Calu3 (cell line): ENCODE measurements at places on chromosomes 2 and 18. TPM values are rescaled to one million over a fixed set of nuclear protein-coding genes. Genes with fewer than 3 reads are reported as not detected.

DNA sequence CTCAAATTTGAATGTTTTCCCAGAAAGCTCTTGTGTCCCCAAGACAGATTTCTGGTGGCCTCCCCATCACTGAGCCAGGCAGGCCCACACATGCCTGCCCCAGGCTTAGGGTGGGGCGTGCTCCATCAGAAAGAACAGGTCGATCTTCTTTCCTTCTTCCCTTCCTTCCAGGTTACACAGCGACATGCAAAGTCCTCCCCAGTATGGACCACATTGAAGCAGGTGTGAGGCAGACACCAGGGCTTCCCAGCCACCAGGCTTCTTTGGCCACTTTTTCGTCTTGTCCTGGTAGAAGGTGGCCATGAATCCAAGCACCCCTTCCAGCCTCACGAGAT is 41.4 kb upstream of the LAPTM4A start:
- no peaks in the 10 kb centered on the region for H3K36me3 ChIP-seq
- DNase-seq = no peak
- H3K4me1 ChIP-seq = peaks cover 3% of the 10 kb centered on the region
- H3K4me3 ChIP-seq = no peak overlapping the region

- H3K4me1 ChIP-seq = peaks cover 32% of the 10 kb centered on the region
- no peaks in the 10 kb centered on the region for H3K27me3 ChIP-seq
- DNase-seq = no peak
- peaks cover 38% of the 10 kb centered on the region for H3K36me3 ChIP-seq
Measured at GRCh38 chr18:62537946-62538345, 15.1 kb downstream of the ZCCHC2 start.

GRCh38 chr2:202423139-202423538 is 47.0 kb downstream of the BMPR2 start:
- no peak overlapping the region for H3K27ac ChIP-seq
- no peaks in the 10 kb centered on the region for H3K36me3 ChIP-seq
- no peak for DNase-seq
- H3K27me3 ChIP-seq = no peaks in the 10 kb centered on the region
- H3K4me3 ChIP-seq = no peak overlapping the region

DNA sequence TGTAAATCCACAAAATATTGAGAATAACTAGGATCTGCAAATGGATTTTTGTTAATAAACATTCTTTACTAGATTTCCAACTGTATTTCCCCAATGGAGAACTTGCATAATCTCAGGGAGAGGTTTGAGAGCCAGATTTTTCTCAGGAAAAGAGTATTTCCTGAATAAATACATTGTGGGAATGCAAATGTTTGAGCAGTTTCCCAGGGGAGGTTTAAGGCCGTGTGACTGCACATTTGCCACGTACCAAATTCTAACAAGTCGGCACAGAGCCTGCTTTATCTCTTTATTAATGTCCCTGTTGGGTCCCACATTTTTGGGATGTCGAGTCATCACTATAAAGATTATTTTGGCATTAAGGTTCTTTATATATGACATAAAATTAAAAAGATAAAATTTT is 27.0 kb downstream of the TFPI start:
- no peak overlapping the region for H3K4me3 ChIP-seq
- H3K27me3 ChIP-seq = no peaks in the 10 kb centered on the region

- H3K27ac ChIP-seq = no peak overlapping the region
- H3K4me3 ChIP-seq = no peak overlapping the region
- H3K4me1 ChIP-seq = peaks cover 20% of the 10 kb centered on the region
- H3K27me3 ChIP-seq = no peaks in the 10 kb centered on the region
Measured at GRCh38 chr2:30444273-30444672, 2.8 kb upstream of the LCLAT1 start.

DNA sequence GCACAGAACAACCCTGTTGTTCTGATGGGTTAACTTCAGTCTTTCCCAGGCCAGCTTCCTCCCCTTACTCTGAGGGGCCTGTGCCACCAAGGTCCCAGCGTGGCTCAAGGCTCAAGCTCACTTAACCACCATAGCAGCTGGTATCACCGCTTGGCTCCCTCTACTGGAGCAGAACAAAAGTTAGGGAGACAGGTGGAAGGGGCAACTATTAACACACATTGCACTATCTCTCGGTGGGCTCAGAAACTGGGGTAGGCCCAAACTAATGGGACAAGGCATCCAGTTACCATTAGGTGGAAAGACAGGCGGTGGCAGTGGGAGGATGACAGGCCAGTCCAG is 88.7 kb upstream of the ATL2 start:
- no peaks in the 10 kb centered on the region for H3K27me3 ChIP-seq
- peaks cover 6% of the 10 kb centered on the region for H3K36me3 ChIP-seq
- peaks cover 24% of the 10 kb centered on the region for H3K4me1 ChIP-seq
- peak overlapping the region; percentile 12 for H3K27ac ChIP-seq

DNA sequence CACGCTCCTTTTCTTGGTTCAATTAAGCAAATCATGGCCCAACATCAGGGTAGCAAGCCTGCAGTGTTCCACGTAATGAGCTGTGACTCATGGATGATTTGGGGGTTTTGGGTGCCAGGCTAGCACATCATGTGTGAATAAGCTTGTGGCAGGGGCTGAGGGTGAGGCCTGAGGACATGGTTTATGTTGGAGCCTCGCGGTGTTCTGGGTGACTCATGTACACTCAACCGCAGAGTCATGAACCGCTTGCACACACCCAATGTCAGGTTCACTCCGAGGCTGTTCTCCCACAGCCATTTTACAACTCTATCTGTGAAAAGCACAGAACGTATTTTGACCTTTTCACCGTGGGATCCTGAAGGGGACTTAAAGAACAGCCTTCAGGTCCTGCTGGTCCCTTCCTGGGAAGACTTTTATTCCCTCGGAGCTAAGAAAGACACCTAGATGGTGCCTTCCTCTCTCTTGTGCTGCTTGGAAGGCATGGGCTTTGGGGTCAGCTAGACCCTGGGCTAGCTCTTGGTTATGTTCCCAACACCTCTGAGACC is 139.9 kb upstream of the ZEB2 start:
- H3K4me1 ChIP-seq = no peaks in the 10 kb centered on the region
- H3K27me3 ChIP-seq = no peaks in the 10 kb centered on the region
- H3K4me3 ChIP-seq = no peak overlapping the region
- no peak for DNase-seq

GRCh38 chr2:1366546-1367134 is 46.6 kb upstream of the TPO start:
- no peak overlapping the region for H3K27ac ChIP-seq
- H3K27me3 ChIP-seq = no peaks in the 10 kb centered on the region
- no peak for DNase-seq
- no peaks in the 10 kb centered on the region for H3K36me3 ChIP-seq
- no peak overlapping the region for H3K4me3 ChIP-seq
- no peaks in the 10 kb centered on the region for H3K4me1 ChIP-seq

DNA sequence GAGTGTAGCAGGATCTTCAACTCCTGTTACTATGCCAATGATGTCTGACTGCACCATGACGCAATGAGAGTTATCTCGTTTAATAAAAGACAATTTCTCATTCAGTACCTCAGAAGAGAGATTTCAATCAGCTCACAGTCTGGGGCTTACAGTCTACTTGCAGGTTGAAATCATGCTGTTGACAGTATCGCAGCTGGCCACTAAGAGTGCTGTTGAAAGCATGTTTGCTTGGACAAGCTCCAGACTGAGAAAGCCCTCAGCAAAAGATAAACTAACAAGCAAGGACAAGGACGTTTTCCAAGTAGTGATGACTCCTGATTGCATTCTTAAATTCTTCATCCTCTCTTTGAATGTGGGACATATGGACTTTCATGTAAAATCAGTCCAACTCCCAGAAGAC is 145.2 kb upstream of the SYT4 start:
- peaks cover 12% of the 10 kb centered on the region for H3K27me3 ChIP-seq
- no peaks in the 10 kb centered on the region for H3K4me1 ChIP-seq
- no peak for DNase-seq
- no peaks in the 10 kb centered on the region for H3K36me3 ChIP-seq
- no peak overlapping the region for H3K27ac ChIP-seq

DNA sequence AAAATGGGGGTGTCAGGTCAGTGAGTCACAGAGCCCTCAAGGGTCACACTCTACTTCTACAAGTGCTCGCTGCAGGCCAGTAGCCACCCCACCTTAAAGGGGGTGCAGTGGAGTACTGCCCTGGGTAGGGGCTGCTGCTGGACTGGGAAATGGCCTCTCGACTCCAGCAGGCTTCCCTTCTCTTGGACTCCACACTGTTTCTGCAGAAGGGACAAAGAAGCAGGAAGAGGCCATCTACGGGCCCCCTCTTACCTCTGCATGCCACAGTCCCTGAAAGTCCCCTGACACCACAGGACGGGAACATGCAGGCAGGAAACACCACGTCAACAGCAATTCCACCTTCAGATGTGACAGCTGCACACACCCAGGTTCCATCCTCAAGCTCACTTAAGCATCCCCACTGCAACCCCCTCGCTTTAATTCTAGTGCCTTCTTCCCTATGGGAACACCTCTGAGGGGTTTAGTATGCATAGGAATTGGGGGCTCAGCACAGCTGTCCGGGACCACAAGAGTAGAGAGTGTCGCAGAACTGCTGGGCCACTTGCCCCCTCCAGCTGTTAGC is 22.3 kb downstream of the SNED1 start:
- no peak overlapping the region for H3K4me3 ChIP-seq
- no peak overlapping the region for H3K27ac ChIP-seq
- no peaks in the 10 kb centered on the region for H3K4me1 ChIP-seq
- peaks cover 24% of the 10 kb centered on the region for H3K27me3 ChIP-seq
- DNase-seq = no peak

GRCh38 chr2:179107737-179108136 is 57.8 kb upstream of the CCDC141 start:
- H3K27ac ChIP-seq = peak overlapping the region; percentile 37
- H3K36me3 ChIP-seq = peaks cover 50% of the 10 kb centered on the region
- no peaks in the 10 kb centered on the region for H3K27me3 ChIP-seq
- no peak for DNase-seq
- peaks cover 41% of the 10 kb centered on the region for H3K4me1 ChIP-seq

DNA sequence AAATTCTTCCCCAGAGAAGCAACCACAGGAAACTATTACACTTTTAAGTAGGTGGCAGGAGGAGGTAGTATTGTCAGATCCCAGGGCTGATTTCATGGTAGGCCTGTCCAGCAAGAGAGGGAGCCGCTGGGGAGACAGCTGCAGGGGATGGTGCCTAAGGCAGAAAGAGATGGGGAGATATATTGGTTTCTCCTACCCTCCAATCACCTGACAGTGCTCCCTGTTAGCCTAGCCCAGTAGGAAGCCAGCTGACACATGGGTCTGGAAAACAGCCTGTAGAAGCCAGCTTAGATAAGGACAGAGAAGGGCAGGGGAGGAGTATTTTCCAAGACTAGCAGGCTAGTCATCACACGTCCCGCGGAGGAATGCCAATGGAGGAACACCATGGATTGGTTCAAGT is 8.2 kb upstream of the SPOPL start:
- no peak overlapping the region for H3K27ac ChIP-seq
- H3K36me3 ChIP-seq = no peaks in the 10 kb centered on the region
- no peak overlapping the region for H3K4me3 ChIP-seq
- H3K4me1 ChIP-seq = peaks cover 16% of the 10 kb centered on the region

DNA sequence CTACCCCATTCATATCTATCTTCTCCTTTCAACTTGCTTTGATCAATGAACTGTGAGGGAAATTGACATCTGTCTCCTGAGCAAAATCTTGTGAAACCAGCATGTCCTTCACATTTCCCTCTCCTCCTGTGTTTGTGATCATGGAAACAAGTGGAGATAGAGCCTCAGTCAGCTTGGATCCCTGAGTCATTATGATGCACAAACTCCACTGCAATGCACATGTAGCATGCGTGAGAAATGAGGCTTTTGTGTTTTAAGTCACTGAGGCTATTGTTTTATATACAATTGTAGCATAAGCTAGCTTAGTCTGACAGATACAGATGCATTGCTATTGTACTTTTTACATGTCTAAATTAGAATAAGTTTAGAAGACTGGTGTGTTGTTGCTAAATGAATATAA is 85.2 kb upstream of the HNMT start:
- no peaks in the 10 kb centered on the region for H3K36me3 ChIP-seq
- DNase-seq = no peak
- H3K4me3 ChIP-seq = no peak overlapping the region
- no peak overlapping the region for H3K27ac ChIP-seq
- peaks cover 5% of the 10 kb centered on the region for H3K4me1 ChIP-seq

Gene PSTPIP2
- total RNA-seq = 2.6 TPM in 2 replicates

Gene KIAA2012
- total RNA-seq = 0.17 TPM in 1 of 2 replicates, not detected in the other

Gene TUBA3E
- not detected in 2 replicates for total RNA-seq

Gene PRPF40A
- 118 and 140 TPM in 2 replicates for total RNA-seq

Gene ALLC
- total RNA-seq = not detected in 2 replicates

Gene ALK
- not detected in 2 replicates for total RNA-seq

Gene DAPL1
- total RNA-seq = not detected in 2 replicates

Gene CGREF1
- 3.7 and 9.3 TPM in 2 replicates for total RNA-seq

Gene FBXO48
- total RNA-seq = 2.4 and 2.5 TPM in 2 replicates

Gene EIF4E2
- total RNA-seq = 67.4 and 76.6 TPM in 2 replicates
